ENCODE measurements at places on chromosomes 7 and 10.

GRCh38 chr10:5679606-5680005 is 5.0 kb upstream of the TASOR2 start:
- DNase-seq: no peak

DNA sequence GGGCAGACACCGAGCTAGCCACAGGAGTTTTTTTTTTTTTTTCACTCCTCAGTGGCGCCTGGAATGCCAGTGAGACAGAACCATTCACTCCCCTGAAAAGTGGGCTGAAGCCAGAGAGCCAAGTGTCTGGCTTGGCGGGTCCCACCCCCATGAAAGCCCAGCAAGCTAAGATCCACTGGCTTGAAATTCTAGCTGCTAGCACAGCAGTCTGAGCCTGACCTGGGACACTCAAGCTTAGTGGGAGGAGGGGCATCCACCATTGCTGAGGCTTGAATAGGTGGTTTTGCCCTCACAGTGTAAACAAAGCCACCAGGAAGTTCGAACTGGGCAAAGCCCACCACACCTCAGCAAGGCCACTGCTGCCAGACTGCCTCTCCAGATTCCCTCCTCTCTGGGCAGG is 144.5 kb downstream of the LRMDA start:
- no peak for DNase-seq

DNA sequence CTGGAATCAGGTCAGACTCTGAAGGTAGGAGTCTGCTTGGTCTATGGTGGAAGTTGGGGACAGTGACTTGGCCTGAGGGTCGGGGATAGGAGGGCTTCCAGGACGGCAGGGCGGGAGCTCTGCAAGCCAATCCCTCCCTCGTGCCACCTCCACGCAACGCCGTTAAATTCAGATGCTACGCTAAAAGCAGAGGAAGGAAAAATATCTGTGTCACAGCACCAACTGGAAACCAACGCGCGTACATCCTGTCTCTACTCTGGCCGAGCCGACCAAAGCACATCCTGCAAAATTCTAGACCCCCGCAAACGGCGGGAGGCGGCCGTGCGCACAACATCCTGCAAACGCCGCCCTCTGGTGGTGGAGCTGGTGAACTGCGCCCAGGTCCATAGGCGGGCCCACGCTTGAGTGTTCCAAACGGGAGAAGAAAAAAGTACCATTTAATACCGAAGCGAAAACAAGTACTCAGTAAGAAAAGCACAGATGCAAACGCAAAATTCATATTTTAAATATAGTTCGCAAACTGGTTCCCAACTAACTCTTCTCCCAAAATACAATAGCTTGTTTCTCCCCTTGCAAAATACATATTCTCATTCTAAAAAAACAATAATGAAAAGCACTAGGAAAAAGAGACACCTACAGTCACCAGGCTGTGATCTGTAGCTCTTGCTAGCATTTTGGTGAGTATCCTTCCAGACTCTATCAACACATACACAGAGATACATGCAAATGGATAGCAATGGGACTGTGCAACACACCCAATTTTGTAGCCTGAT is 45.7 kb upstream of the HSPA12A start:
- DNase-seq: no peak

GRCh38 chr7:75629044-75629443 is 109.7 kb downstream of the HIP1 start:
- no peak for DNase-seq

- DNase-seq: no peak
Observed at GRCh38 chr7:135392701-135393100, 117.2 kb downstream of the CNOT4 start.

DNA sequence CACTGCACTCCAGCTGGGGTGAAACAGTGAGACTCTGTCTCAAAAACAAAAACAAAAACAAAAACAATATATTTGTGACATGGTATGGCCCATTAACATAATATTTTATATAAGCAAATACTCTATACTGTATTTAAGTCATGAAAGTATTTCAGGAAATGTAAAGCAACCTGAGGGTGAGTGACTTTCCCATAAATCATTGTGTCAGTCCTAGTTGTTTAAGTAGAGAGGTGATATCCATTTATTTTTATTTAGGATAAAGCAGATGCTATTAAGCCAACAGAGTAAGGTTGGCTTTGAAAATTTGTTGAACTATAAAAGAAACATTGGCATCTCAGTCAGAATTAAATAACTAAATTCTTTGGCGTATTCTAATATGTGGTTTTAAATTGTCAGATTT is 60.5 kb downstream of the MKLN1 start:
- DNase-seq: no peak

DNA sequence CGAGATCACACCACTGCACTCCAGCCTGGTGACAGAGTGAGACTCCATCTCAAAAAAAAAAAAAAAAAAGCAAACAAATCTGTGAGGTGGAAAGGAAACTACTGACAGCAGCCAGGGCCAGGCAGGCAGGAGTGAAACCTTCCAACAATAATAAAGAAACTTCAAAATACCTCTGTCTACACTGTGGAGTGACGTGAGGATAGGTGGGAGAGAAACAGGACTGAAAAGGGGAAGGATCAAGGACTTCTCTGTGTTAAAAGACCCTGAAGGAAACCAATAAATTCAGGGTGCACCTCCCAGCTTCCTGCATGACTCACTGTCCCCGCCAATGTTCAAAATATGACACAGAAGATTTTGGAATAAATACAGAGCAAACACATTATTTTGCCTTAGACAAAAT is 82.9 kb downstream of the KIAA1549 start:
- no peak for DNase-seq

DNA sequence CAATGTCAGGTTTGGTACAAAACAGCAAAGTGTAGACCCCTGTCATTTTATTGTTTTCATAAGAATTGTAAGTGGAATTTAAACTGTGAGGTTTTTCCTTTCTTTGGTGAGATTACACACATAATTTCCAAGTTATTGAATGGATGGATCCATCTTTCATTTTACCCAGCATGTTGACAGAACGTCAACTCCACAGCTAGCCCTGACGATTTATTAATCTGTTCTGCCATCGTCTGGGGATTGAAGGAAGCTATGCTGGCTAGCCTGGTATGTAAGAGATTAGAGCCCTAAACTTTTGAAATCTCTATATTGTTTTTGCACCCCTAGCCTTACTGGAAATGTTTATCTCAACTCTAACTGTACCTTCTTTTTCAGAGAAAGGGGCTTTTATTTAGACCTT is 8.6 kb downstream of the WNT16 start:
- DNase-seq: no peak

GRCh38 chr10:33142295-33142694 is 184.3 kb upstream of the ITGB1 start:
- no peak for DNase-seq

- DNase-seq: no peak
Observed at GRCh38 chr10:100483876-100484666, 21.3 kb downstream of the WNT8B start.

GRCh38 chr10:13711291-13711690 is 124.5 kb downstream of the PRPF18 start:
- no peak for DNase-seq

DNA sequence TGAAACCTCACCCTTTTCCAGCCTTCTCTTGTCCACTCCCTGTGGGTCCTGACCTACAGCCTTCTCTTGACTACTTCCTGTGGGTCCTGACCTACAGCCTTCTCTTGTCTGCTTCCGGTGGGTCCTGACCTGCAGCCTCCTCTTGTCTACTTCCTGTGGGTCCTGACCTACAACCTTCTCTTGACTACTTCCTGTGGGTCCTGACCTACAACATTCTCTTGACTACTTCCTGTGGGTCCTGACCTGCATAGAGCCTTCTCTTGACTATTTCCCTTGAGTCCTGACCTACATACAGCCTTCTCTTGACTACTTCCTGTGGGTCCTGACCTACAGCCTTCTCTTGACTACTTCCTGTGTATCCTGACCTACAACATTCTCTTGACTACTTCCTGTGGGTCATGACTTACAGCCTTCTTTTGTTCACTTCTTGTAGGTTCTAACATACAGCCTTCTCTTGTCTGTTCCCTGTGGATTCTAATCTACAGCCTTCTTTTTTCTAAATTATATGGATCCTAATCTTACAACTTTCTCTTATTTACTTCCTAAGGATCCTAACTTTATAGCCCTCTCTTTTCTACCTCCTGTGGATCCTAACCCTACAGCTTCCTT is 36.5 kb downstream of the C10orf71 start:
- no peak for DNase-seq

DNA sequence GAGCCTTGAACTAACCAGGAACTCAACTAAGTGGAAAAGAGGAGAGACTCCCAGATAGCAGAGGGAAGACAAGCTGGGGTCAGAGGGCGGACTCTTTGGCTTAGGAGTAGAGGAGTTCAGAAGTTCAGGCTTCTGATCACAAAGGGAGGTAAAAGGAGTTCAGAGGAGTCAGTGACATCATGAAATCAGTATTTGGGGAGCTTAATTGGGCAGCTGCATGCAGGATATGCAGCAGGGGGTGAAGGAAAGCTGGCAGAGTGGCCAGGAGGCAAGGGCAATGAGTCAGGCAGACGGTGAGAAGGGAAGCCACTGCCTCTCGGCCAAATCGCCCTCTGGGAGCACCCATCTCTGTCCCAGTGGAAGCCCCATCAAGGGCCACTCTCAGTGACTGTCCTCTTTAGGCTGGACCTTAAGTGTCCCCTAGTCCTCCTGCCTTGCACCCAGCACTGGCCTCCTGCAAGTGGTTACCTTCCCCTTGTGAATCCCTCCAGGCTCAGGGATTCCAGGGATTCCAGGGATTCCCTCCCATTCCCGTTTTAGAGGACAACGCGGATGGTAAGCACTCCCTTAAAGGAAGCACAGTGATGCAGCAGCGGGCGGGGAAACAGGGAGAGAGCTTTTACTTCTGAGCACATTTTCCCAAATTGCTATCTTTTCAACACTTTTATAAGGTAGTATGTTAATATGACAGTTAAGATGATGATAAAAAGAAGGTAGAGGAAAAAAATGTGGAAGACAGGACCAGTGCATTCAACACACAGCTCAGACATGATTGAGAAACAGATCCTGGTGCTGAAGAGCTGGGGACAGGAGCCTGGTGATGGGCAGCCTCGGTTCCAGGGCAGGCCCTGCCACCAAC is 72.6 kb downstream of the KCNMA1 start:
- peak; percentile 30 for DNase-seq

DNA sequence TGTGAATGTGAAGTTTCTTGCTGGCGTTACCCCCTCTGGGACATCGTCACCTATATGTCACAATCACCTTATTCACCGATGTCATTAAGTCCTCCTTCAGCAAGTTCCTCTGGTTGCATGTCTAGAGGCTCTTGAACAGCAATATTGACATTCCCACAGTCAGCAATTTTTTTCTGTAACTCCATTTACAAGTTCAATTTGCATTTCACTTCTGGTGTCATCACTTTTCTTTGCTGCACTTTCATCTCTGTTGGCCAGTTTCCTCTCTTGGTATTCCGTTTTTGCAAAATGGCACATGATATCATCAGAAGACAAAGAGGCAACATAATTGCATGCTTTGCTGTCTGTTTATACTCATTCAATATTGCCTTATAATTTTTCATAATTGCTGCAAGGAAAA is 69.8 kb downstream of the SRI start:
- DNase-seq: peak; percentile 4

DNA sequence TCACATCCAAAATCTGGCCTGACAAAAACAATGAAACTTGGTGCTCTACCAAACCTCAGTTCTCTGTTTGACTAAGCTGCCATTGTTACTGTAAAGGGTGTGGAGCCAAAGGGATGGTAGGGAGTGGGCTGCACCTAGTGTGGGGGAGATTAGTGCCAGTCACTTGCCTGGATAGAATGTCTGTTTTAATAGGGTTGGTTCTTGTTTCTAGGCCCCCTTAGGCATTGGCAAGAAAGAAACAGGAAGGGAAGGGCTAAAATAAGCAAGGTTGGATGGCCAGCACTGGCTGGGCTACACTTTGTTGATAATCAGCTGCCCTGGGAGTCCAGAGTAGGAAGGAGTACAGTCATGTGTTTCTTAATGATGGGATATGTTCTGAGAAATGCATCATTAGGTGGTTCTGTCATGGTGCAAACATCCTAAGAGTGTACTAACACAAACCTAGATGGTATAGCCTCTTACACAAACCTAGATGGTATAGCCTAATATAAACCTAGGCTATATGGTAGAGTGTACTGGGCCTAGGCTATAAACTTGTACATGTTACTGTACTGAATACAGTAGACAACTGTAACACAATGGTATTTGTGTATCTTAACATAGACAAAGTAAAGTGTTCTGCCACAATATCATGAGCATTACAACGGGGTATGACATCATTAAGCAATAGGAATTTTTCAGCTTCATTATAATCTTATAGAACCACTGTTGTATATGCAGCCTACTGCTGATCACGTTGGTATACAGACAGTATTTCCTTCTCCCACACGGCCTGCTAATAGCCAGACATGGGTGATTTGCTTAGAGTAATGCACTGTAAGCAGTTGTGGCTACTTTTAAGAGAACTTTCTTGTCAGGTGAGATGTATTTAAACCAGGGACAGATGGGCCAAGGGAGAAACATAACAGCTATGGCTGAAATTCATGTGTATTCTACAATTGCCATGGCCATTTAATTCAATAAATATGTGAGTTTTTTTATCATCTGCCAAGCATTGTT is 15.4 kb downstream of the BBIP1 start:
- no peak for DNase-seq

- no peak for DNase-seq
Observed at GRCh38 chr7:127390186-127390816, 2.2 kb downstream of the ZNF800 start.

- peak; percentile 85 for DNase-seq
Observed at GRCh38 chr7:50552921-50553320, 12.3 kb downstream of the DDC start.

GRCh38 chr10:70260734-70261133 is 23.1 kb downstream of the NPFFR1 start:
- no peak for DNase-seq

DNA sequence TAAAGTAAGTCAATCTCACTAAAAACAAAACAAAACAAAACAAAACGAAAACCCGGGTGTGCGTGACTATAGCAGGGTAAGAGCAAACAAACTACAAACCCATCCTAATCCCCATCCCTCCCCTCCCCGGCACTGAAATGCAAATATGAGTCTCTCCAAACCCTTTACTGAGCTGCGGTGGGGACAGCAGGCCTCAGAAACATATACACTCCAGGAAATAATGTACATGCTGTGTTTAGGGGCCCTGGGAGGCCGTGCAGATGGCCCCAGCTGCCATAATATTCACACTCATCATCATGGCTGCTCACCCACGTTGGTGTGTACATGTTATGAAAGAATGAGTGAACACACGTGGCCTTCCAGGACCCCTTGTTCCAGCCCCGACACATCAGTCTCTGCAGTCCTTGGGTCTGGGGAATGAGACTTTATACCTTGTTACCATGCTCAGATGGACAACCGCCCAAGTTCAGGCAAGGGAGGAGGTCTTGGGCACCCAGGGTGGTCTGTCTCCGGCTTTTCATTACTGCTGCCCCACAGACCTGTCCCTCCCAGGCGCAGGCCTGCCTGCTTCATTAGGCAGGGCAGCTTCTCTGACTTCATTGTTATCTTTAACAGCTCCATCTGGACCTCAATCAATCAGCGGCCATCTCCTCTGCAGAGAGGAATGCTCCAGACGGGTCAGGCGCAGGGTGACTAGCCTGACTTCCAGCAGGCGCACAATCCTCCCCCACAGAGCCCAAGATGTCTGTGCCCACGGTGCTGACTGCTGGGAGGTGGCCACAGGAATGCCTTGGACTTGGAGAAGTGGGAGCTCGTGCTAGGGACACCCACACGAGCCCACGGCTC is 20.6 kb downstream of the HSPA12A start:
- no peak for DNase-seq

All from T47D (cell line).